ENCODE measurements at places on chromosomes 16 and 17.

- DNase-seq: no peak
These were observed 510.2 kb downstream of the CDH13 start for GRCh38 chr16:83136924-83137323.

DNA sequence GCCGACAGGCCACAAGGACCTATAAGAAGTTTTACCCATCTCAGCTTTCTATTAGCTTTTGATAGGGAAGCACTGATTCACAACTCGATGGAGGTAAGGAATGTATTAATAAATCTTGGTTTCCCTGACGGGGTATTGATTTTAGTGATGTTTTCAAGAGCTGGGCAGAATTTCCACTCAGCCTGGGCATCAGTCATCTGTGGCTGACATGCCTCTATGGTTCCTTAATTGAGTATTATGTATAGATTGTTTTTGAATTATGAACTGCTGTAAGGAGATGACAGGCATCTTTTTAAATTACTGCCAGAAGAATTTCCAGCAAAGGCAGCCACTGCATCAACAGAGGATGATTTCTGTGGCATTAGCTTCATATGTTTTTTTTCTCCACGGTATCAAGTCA, 128.6 kb downstream of the CPPED1 start:
- DNase-seq: no peak

- no peak for DNase-seq
These were observed 3.4 kb downstream of the CHST6 start for GRCh38 chr16:75491876-75492275.

- DNase-seq: no peak
These were observed 189.6 kb downstream of the CPPED1 start for GRCh38 chr16:12613992-12614661.

- DNase-seq: no peak
These were observed 38.0 kb downstream of the AXIN2 start for GRCh38 chr17:65523411-65523810.

DNA sequence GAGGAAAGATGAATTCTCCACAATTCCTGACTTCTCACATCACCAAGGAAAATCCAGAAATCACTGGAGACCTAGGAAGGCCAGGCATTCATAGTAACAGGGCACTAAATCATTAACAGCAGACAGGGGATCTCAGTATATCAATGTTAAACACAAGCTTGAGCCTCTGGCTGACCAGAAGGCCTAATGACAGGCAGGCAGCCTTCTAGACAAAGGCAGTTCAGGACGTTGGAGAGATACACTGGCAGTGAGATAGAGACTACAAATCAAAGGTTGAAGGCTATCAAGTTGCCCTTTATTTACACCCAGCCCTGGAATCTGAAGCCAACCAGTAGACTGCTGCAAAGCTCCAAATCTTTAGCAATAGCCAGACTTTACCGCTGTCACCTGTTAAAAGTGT, 422.8 kb upstream of the CCL2 start:
- DNase-seq: no peak

DNA sequence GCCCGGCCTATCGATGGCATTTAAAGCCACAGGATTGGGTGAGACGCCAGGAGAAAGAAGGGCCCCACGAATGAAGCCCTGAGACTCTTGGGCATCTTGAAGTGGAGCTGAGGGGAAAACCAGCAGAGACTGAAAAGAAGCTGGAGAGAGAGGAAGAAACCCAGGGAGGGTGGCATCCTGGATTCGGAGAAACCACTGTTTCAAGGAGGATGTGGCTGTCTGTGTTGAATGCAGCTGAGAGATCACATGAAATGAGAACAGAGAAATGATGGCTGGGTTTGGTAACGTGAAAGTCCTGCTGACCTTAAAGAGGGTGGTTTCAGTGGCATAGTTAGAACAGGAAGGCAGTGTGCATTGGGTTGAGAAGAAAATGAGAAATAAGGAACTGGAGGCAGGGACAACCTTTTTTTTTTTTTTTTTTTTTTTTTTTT, 3.8 kb downstream of the TNFSF12 start:
- DNase-seq: no peak

GRCh38 chr16:7979448-7980132, 610.7 kb downstream of the TMEM114 start:
- DNase-seq: no peak

DNA sequence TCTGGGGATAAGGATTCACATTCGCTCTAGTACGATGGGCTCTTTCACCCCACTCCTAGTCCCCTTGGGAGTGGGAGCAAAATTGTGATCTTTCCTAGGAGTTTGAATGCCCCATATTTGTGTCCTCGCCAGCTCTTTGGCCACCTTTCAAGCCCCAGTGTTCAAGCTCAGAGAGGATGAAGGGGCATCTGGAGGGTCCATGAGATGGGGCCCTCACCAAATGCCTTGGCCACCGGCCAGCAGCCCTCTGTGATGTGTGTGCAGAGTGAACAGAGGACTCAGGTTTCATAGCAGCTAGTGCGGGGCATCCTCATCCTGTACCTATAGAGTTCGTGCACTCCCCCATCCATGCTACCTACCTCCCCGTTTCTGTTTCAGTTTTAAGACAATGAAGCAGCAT, 140.6 kb downstream of the RAB11FIP4 start:
- DNase-seq: no peak

GRCh38 chr16:12468552-12468951, 335.1 kb downstream of the CPPED1 start:
- no peak for DNase-seq

GRCh38 chr16:46613352-46613751, 7.8 kb downstream of the SHCBP1 start:
- DNase-seq: no peak

DNA sequence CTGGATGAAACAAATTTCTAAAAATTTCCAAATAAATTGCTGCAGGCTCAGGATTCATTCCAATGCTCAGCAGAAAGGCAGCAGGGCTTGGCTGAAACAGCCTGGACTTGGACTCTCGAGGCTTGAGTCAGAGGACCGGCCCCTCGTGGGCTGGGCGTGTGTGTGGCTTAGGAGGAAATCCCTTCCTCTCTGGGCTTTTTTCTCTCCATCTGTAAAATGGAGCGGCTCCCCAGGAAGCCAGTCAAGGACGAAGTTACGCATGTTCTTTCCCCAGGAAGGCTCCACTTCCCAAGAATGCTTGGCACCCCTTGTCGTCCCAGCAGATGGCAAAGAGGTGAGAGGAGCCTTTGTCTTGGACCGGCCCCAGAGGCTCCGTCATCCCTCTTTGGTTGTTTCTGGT, 13.5 kb downstream of the SLC46A1 start:
- no peak for DNase-seq

GRCh38 chr16:55964923-55965475, 89.8 kb upstream of the CES5A start:
- DNase-seq: no peak

- peak; percentile 99 for DNase-seq
These were observed 20.5 kb downstream of the EMC8 start for GRCh38 chr16:85778873-85779272.

DNA sequence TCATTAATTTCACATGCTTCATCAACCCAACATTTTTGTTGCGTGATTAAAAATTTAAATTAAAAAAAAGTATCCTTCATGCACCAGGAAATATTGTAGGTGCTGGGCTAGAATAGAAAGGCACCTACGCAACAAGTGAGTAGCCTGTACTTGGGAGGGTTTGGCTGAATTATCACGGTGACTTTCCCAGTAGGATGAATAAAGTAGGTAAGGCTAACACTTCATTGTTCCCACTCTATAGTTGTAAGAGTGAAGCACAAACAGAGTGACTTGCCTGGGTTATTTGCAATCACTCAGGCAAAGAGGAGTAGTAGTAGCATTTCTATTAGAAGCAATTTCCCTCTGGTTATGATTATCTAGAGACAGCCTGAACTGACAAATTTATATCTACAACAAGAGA, 62.5 kb downstream of the DNAH3 start:
- no peak for DNase-seq

- DNase-seq: peak; percentile 44
These were observed 1.8 kb downstream of the KIFC3 start for GRCh38 chr16:57800200-57801097.

DNA sequence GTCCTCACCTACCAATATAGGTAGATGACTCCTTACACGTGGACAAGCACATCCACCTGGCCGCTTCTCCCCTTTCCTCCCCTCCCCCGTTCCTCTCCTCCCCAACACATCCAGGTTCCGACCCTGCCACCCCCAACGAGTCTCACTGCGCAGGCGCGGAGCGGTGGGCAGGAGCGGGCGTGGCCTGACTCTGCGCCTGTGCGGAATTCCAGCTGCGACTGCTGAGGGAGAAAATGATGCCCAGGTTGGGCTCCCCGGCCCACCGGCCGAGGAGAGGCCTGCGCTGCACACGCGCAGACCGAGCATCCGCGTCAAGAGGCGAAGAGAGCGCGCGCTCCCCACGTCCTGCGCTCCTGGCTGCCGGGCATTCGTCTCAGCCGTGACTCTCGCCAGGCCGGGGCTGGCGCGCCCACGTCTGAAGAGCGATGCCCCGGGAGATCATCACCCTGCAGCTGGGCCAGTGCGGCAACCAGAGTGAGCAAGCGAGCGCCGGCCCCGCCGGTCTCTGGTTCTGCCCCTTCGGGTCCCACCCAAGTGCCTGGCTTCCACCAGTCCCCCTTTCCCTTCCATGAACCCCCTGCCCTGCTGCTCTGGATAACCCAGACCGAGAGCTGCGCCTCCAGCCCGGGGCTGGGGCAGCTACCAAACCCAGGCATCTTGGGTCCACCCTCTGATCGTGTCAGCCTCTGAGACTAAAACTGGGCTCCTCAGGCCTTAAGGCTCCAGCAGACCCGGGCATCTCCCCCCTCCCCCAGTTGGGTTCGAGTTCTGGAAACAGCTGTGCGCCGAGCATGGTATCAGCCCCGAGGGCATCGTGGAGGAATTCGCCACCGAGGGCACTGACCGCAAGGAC, at the start of gene TUBG2:
TUBG2 (plus strand) TSS at position 206 of the 853 bp plus-strand sequence; CDS start at position 426, 220 bp downstream.
- DNase-seq: peak; percentile 83

DNA sequence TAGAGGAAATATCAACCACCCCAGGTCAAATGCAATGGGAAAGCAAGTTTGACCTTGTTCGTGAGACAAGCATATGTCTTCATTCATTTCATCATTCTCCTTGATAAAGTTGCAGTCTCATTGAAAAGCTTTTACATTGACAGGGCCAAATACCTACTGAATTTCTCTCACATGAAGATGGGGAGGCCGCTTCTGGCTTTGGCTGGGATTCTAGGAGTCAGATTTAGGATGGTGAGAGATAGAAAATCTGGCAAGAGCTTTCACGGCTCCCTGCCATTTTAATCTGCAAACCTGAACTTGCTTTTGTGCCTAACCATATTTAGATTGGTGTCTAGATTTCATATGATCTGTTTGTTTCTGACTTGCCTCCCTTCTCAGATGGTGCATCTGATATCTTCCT, 88.0 kb downstream of the TMEM100 start:
- no peak for DNase-seq

- no peak for DNase-seq
These were observed 41.5 kb downstream of the ZFPM1 start for GRCh38 chr16:88494335-88495154.

GRCh38 chr16:68436581-68436980, 11.7 kb downstream of the SMPD3 start:
- DNase-seq: peak; percentile 58

- DNase-seq: no peak
These were observed 293.6 kb upstream of the CDH11 start for GRCh38 chr16:65415460-65415859.

DNA sequence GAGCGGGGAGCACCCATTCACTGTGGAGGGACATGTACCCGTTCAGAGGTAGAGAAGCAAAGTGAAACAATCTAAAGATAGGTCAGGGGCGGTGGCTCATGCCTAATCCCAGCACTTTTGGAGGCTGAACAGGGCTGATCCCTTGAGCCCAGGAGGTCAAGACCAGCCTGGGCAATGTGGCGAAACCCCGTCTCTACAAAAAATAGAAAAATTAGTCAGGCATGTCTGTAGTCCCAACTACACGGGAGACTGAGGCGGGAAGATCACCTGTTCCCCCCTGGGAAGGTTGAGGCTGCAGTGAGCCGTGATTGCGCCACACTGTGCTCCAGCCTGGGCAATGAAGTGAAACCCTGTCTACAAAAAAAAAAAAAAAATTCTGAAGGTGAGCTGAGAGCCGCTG, 21.7 kb downstream of the MYL4 start:
- DNase-seq: no peak

DNA sequence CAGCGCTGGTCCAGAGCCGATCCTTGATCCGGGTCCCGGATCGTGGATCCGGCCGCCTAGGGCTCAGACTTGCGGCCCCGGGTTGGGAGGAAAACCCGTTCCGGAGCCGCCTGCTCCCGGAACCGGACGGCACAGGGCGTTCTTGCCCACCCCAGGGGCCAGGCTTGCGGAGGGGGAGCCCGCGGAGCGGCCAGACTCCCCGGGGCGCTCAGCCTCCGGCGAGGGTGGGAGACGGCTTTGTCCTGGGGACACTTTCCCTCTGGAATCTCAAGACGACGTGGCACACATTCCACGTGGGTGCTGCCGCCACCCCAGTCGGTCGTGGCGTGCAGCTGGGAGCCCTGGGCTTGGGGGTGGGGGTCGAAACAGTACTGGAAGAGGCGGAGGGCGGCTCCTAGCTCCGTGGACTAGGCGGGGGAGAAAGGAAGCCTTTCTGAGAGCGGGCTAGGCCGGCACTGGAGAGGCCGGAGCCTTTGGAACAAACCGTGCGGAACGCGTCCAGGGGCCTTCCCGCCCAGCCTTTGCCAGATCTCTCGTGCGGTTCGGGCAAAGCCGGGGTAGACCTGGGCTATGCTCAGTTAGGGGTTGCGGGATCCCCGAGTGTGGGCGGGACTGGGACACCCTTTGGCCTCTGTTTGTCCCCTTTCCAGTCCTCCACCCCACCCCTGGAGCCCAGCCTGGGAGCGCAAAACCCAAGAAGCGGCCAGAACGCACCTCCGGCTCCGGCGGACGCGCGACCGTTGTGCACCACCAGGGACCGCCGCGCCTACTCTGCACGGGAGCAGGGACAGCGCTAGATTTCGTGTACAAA, 26.5 kb downstream of the SREBF1 start:
- DNase-seq: no peak

DNA sequence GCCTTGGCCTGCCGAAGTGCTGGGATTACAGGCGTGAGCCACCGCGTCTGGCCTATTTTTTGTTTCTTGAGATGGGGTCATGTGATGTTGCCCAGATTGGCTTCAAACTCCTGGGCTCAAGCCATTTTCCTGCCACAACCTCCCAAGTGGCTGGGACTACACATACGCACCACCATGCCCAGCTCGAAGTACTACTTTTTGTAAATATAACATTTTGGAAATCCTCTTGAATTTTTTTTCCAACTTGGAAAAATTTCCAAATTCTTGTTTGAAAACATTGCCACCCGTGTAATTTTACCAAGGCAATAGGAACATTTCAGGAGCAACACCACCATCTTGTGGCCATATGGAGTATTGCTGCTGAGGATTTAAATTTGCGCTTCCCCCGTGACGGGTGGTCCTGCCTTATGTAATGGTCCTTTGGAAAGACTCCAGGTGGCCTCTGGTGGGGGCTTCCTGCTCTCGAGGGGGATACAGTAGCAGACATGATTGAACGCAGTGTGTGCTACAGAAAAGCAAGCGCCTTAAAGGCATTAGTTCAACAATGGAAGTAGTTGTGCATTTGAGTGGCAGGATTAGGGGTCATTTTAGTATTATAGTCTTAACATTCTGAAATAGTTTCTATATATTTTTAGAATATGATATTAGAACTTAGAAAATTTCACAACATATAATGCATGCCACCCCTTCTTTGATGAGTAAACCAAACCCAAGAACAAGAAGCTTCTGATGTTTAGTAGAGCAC, 8.0 kb downstream of the FLYWCH1 start:
- DNase-seq: peak; percentile 64

GRCh38 chr17:210402-210801, 29.0 kb upstream of the DOC2B start:
- no peak for DNase-seq

- no peak for DNase-seq
These were observed 31.3 kb downstream of the PEMT start for GRCh38 chr17:17560167-17560566.

All from NB4 (cell line).